ENCODE measurements at places on chromosomes 7 and 10.

GRCh38 chr7:39898867-39899266 is 51.2 kb upstream of the CDK13 start:
- no peak for DNase-seq

- DNase-seq, result no peak
Observed at GRCh38 chr10:47264797-47265281, 35.2 kb upstream of the GDF10 start.

DNA sequence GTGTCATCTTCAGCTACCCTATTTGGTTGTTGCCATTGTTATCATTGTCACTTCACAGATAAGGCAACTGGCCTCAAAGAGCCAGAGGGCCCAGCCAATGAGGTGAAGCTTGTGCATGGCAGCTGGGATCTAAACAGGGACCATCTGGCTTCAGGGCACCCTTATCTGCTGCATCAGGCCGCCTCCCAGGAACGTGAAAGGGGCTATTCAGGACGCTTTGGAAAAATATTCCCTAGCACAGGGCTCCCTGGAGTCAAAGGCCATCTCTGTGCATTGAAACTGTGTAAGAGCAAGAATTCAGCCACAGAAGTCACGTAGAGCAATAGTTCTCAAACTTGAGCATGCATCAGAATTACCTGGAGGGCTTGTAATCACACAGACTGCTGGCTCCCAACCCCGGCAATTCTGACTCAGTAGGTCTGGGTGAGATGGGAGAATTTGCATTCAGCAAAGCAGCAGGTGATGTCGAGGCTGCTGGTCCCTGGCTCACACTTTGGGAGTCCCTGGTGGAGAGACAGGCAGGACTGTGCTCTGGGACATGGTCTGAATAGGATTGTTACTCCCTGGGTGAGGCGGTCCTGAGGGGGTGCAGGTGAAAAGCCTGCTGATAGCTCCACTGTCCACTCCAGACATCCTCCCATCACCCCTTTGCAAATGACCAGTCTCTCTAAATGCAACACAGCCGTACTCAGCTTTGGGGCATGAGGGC is 21.5 kb upstream of the PLEKHA1 start:
- DNase-seq, result no peak

GRCh38 chr7:42493436-42494198 is 256.6 kb upstream of the GLI3 start:
- peak; percentile 71 for DNase-seq

GRCh38 chr10:49279015-49279880 is 19.7 kb upstream of the C10orf71 start:
- DNase-seq, result peak; percentile 13

DNA sequence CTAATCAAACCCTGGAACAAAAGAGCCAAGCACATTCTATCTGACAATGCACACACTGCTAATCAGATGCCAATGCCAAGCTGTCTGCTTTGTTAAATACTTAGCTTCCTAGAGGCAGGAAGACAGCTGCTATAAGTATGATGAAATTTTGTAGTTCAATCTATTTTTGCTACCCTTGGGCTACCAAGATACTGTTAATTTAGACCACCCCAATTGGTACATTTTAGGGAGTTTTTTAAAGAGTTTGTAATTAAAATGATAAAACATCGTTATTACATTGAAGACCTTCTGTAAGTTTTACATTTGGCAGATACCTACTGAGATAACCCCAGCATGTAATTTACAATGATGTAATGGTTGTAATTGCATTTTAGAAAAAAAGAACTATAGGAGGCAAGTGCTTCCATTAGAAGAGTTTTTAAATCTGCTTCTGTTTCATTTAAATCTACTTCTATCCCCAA is 268.5 kb downstream of the ADK start:
- DNase-seq, result no peak

DNA sequence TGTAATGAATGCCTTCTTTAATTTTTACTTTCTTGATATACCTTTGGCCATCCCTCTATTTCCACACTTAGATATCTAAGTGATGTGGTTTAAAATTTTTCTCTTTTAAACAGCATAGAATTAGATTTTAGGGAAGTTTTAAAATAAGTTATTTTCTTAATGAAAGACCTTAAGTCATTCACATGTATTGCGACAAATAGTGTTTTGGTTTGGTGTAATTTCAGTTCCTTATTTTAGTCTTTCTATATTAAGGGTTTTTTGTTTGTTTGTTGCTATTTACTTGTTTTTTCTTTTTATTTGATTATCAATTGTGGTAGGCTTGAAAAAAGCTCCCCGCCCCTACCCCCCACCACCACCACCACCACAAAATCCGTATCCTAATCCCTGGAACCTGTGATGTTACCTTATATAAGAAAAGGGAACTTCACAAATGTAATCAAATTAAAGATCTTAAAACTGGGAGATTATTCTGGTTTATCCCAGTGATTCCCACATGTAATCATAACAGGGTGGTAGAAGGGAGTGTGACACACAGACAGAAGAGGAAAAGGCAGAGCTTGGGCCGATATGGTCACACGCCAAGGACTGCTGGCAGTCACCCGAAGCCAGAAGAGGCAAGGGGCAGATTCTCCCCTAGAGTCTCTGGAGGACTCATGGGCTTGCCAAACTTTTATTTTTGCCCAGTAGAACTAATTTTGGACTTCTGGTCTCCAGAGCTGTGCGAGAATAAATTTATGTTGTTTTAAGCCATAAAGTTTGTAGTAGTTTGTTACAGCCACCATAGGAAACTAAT is 149.7 kb downstream of the NPSR1 start:
- no peak for DNase-seq

DNA sequence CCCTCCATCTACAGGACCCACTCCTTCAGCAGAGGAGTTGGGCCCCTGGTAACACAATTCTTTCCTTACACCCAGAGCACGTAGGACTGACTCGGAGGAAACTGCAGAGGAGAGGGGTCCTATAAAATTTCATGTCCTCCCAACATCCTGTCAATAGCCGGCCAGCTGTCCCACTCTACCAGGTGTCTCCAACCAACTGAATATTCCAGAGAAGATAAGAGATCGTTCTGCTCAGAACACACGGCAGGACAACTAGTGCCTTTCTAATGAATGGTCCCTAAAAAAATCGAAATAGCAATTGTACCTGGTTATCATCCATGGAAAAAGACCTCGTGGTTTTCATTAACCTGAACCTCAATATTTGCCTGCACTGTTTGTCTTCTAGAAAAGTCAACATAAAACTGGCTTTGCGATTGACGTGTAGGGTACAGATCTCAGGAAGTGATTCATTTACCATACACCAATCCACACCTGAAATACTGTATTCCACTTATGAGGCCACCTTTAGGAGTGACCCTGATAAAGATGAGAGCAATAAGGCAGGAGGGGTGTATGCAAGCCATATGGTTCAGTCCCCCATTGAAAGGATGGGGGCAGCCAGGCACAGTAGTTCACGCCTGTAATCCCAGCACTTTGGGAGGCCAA is 111.7 kb downstream of the PARP12 start:
- no peak for DNase-seq

DNA sequence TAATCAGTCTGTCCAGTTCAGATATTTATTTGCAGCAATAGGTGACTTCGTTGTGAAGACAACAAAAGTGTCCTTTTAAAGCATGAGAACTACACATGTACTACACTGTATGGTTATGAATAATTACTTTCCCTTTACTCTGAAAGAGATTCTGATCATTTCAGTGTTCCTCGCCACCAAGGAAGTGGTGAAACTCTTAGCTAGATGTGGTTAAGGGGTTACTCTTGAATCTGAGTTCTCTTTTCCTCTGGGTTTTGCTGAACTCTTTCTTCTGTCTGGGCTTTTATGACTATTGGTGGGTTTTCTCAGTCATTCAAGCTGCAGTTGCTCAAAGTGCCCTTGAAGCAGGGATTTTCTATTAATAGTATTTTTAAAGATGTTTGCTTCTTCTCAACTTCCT is 127.9 kb upstream of the SEM1 start:
- DNase-seq, result no peak

GRCh38 chr10:119608316-119609155 is 11.8 kb upstream of the TIAL1 start:
- no peak for DNase-seq

- DNase-seq, result no peak
Observed at GRCh38 chr10:3169673-3170072, 2.9 kb downstream of the PITRM1 start.

- no peak for DNase-seq
Observed at GRCh38 chr7:117385363-117386109, 41.8 kb downstream of the ASZ1 start.

DNA sequence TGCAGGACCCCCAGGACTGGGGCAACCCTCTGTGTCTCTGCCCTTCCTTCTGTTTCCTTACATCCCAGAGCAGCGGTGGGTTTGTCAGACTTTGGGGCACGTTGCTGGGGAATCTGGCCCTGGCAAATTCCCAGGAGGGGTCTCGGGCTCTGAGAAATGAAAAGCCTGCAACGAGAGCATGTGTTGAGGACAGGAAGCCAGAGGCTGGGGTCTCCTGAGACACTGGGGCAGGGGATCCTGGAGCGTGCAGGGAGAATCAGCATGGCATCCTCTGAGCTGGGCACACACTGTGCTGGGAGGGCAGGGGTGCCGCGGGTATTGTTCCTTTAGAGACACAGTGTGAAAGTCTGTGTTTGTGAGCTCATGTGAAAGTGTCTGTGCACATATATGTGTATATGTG is 279.9 kb upstream of the PPP2R2D start:
- no peak for DNase-seq

DNA sequence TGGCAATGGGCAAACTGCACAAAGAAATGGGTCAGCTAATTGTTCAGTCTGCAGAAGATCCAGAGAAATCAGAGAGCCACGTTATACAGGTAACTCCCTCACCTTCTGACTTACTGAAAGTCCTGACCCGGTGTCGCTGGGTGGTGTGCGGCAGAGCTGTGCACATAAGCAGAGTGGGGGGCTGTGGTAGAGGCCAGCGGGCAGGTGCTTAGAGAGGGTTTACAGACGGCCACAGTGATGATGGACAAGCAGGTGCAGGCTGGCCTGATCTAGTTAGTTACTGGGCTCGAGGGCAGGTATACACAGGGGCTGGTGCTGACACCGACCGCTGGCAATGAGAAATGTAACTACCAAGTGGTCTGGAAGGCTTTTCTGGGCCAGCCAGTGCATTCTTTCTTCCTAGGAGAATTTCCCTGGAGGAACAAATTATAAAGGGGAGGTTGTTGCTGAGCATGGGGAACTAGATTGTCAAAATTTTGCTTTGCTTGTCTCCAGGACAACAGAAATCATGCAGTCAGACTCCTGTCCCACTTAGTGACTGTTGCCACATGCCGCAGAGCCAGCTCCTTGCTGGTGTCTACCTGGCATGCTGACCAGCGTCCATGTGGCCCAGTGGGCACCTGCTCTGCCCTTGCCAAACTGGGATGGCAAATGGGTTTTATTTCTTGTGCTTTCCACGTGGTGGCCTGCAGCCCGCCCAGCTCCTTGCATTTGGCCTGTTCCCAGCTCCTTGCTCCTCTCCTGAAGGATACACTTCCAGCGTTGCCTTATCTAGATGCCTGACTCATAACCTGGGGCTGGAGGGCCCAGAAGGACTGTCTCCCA is 28.8 kb downstream of the DENND10 start:
- no peak for DNase-seq

- no peak for DNase-seq
Observed at GRCh38 chr10:34262985-34263384, 552.1 kb downstream of the PARD3 start.

DNA sequence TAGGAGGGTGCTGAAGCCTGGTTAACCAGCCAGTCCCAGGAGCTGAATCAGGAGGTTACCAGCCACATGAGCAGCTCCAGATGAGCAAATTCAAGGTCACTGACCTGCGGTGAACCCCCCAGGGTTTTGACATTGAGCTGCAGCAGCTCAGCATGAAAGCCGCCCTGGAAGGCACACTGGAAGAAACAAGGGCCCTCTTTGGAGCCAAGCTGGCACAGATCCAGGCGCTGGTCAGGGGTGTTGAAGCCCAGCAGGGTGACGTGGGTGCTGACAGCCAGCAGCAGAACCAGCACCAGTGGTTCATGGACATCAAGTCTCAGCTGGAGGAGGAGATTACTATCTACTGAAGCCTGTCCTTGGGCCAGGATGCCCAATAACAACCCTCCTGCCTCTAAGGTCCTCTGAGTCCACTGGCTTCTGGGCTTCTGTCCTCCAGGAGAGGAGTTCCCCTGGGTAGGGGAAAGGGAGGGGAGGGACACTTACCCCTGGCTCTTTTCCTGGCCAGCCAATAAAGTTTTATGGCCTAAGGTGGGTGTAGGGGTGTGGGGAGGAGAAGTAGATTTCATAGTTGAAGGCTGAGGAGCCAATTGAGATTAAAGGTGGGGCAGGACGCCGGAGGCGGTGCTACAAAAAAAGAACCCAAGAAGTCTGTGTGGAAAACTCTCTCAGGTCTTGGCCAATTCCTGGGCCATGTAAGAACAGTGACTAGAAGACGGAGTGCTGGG is 29.4 kb upstream of the ATOH7 start:
- DNase-seq, result no peak

DNA sequence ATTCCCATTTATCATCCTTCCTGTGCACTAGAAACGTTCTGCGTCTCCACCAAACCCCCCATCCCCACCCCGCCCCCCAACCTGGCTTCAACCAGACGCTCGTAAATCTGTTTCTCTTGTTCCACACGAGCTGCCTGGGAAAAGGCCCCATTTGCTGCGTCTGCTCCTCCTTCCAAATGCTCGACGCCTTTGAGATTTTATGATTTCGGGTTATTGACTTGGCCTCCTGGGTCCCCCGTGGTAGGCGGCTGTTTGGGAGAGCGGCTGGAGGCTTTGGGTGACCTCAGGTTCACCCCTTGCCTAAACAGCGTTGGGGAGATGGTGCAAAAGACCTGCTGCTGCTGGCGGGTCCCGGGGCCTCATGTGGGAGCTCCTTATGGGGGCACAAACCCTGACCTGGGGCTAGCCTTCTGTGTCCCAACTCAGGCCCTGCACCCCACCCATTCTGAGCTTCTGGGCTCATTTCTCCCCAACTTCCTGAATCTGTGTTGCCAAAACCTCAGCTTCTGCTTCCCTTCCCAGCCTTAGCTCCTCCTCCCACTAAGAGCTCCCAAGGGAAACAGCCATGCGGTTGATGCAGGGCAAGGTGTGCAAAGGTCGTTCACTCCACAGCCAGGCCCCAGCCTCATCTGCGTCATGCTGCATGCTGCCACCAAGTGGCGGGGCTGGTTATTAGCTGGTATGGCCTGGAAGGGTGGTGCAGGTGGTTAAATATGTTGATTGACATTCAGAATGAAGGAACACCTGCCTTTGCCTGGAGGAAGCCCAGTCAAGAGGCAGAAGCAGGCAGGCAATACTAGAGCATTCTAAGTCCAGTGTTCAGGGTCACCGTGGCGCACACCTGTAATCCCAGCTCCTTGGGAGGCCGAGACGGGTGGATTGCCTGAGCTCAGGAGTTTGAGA is 49.1 kb upstream of the ELN start:
- no peak for DNase-seq

- no peak for DNase-seq
Observed at GRCh38 chr10:1515780-1516491, 221.4 kb downstream of the ADARB2 start.
